Stimulated activated CD4-positive, alpha-beta T cell treated with anti-CD3 and anti-CD28 coated beads, TNF-alpha, amount 100 ng/mL, for 1 hour (primary cell): ENCODE measurements at places on chromosomes 13 and 19.
A peak's percentile ranks its signal among the peaks of the same experiment; 100 is the strongest.

- no peak for DNase-seq
These were observed 123.4 kb upstream of the ARGLU1 start for GRCh38 chr13:106691341-106691740.

DNA sequence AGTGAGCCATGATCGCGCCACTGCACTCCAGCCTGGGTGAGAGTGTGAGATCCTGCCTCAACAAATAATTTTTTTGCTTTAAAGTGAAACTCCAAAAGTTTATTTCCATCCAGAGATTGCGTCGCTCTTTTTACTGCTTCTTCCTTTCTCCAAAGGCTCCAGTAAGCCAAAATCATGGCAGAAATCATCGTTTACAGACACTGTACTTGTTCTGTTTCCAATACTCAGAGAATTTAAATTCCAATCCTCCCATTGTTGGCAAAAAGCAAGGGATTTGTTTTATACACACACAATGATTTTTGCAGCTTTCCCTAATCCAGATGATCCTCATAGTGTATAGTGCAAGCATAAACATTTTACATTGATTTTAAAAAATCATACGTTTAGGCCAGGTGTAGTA lies 15.3 kb downstream of the FBXO27 start:
- no peak for DNase-seq

GRCh38 chr13:97379386-97379785 lies 54.6 kb upstream of the RAP2A start:
- DNase-seq = no peak

DNA sequence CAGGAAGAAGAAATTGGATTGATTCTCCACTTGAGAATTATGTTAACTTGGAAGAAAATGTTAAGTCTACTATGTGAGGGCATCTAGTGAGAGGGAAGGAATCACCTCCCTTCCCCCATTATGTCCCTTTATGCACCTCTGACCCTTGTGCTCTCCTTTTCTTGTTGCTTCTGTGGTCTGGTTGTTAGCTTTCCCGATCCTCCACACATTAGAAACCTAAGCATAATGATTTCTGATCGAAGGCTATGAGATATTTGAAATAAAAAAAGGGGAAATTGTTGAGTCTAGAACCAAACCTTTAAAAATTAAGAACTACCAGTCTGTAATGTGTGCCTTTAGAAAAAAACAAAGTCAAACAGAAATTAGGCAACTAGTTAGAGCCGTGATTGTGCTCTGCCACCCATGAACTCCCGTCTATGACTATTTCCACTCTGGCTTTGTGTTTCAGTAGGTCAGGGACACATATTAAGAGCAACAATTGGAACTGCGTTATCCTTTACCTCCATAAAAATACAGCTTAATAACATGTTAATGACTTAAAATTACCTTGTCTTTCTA lies 463 bp upstream of the GPC6 start:
- DNase-seq = no peak

DNA sequence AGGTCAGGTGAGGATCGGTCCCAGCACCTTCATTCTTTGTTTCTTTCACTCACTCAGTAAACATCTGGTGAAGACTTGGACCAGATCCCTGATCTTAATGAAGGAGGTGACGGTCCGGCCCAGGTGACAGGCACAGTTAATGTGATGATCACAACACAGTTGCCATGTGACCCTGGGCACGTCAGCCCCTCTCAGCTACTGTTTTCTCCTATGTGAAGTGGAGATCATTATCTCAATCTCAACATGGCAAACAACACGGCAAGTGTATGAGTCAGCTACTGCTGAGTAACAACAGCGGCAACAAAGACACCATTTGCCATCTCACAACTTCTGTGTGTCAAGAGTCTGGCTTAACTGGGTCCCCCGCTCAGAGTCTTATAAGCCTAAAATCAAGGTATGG lies 74.6 kb downstream of the GNG7 start:
- no peak for DNase-seq

GRCh38 chr13:40464337-40465014 lies 202.0 kb downstream of the FOXO1 start:
- no peak for DNase-seq

- DNase-seq = no peak
These were observed 140.6 kb upstream of the STARD13 start for GRCh38 chr13:33426131-33426530.

- no peak for DNase-seq
These were observed 1261.8 kb downstream of the SLITRK5 start for GRCh38 chr13:88932950-88933349.

DNA sequence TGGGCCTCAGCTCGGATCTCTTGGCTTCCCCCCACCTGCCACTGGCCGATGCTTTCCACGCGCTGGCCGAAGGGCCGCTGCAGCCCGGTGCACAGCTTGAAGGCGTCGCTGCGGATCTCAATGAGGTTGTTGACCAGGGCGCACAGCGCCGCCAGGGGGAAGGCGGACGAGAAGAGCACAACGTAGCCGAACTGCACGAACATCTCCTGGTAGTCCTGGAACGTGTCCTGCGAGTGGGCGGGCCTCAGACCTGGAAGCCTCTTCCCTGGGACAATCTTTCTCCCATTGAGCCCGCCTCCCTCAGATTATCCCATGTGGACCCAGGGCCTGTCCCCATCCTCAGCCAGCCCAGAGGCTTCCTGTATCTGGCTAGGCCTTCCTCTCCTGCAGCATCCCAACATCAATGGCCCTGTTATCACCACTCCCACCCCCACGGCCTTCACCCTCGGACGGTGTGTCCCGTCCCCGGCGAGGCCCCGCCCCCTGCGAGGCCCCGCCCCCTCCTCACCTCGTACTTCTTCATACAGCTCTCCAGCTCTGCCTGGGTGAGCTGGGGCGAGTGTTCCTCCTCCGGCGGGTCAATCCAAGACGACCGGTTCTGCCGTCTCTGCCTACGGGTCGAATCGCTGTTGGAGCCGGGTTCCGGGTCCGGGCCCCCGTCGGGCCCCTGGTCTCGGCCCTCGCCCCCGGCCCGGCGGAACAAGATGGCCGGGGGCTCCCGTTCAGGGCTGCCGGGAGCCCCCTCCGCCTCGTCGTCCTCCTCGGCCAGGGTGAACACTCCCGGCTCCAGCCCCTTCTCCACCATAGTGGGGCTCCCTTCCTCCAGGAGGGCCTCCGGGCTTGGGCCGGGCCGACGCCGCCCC lies 6.8 kb downstream of the ANO8 start:
- no peak for DNase-seq

GRCh38 chr13:44155422-44156293 lies 218.0 kb upstream of the SERP2 start:
- no peak for DNase-seq

DNA sequence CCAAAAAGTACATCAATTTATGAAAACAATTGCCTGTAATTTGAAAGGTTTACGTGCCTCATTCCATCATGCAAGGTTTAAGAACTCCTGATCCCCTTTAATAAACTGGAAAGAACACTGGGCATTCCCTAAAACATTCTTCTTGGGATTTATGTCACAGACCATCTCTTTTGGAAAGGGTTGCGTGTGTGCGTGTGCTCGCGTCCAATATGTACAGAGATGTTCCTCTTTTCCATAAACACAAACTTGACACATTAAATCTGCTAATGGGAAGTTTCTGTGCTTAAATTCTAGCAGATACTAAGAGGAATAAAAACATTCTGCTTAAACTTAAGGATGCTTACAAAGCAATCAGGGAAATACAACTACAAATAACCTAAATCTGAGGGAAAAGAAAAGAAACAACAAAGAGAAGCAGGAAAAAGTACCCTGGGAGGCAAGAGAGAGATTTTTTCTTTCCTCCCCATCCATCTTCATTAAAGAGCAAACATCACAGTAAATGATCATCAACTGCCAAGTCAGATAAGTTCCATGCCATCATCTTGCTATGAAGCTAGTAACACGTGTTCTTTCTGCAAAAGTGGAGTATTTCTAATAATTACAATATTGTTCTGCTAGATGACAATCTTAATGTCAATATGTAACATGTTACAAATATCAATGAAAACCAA lies 83.7 kb downstream of the STK24 start:
- DNase-seq = no peak

DNA sequence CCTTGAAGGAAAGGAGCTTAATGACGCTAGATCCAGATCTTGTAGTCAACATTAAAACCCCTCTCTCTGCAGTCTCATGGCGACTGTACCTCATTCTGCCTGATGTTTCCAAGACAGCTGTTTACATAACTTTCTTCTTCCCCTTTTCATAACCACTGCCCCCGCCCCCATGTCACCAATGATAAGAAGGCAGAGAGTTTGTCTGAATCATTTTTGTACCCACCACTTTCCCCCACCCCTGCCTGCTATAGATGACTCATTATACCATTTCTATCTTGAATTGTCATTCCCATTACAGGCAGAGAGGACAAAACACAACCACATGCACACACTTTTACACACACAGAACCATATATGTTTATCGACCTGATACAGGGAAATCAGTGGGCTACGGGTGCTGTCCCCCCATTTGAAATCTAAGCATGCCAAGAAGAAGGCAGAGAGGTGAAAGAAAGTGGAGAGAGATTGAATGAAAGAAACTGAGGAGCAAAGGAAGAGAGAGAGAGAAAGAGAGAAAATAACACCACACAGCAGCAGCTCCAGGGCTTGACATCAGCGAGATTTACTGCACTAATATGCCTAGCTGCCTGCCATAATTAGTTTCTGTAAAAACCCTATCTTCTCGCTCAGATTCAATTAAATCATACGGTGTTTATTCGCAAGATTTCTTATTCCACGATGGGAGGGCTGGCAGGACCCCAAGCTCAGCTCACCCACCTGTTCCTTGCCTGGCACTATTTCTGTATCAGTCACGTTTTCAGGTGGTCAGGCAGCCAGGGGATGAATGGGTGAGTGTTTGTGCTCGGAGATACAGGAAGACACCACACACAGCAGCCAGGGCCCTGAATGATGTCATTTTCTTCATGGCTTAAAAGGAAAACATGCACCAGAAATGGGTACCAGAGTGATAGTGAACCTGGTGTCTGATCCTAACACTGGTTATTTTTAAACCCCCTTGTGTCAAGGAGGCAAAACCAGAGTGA lies 114.3 kb upstream of the SERP2 start:
- DNase-seq = peak; percentile 53

- DNase-seq = no peak
These were observed 27.4 kb downstream of the PRAM1 start for GRCh38 chr19:8475005-8475404.

DNA sequence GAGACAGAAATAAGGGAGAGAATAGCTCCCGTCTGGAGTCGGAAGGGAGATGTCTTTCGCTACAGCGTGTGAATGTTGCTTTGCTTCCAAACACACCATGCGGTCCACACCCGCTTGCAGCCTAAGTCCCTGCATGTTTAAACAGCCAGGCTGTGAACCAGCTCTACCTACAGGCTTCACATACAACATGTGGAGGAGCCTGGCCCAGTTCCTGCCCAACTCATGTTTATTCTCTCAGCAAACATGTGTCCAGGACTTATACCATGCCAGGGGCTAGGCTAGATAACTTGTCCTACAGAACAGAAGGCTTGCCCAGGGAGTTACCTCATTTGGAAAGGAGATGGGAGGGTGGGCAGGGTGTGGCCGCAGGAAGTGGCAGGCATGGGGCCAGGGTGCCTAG lies 181.5 kb downstream of the FOXO1 start:
- DNase-seq = no peak

DNA sequence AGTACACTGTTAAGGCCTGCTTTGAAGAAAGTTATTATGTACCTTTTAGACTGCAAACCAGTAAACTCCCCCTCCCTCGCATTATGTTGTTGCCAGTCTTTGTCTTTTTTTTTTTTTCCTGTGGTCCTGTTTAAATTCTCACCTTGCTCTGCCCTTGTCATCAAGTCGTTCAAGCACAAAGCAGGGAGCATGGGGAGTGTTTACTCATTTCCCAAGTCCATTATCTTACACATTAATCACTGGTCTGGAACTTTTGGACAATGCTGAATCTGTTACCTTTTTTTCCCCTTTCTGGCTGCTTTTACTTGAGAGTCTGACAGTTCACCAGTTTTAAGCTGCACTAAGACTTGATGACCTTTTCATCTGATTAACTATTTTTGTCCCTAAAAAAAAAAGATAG lies 108.2 kb downstream of the DACH1 start:
- DNase-seq = no peak

DNA sequence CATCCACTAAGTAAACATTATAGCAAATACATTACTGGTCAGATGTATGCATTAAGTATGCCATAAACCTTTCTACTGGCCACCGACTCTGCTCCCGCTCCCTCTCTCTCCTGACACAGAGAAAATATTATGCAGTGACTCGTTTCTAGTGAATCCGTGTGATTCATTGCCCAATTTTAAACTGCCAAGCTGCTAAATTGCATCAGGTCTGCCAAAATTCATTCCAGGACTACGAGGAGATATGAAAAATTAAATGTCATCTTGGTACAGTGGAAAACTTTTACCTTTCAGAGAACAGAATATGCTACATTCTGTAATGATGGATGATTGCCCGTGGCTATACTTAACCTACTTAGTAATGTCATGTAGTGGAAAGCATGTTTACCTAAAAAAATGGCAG lies 368.8 kb upstream of the TSHZ3 start:
- no peak for DNase-seq

- DNase-seq = no peak
These were observed 232.3 kb downstream of the ATP8A2 start for GRCh38 chr13:25604106-25604505.

- DNase-seq = no peak
These were observed 16.4 kb upstream of the UPF3A start for GRCh38 chr13:114264886-114265611.

GRCh38 chr19:30228113-30228834 lies 143.9 kb upstream of the ZNF536 start:
- DNase-seq = no peak

DNA sequence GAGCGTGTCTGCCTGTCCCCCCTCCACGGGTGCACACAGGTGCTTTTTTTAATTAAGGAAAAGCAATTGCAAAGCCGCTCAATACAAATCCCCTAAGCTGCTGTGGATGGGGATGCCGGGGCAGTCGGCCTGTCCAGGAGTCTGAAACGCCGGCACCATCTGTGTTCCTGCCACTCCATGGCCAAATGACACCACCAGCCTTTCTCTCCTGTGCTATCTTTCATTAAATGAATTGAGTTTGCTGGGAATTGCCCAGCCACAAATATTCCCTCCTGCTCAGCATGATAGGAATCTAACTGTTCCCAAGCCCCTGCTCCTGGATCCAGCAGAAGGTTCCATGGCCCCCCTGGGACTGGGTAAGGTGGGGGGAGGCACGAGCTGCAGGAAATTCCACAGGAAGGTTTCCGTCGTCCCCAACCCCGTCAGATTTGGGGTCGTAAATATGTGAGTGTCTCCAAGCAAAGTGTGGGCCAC lies 139.2 kb downstream of the KDM4B start:
- DNase-seq = no peak
